ENCODE measurements at places on chromosomes 5 and 9. TPM values are rescaled to one million over a fixed set of nuclear protein-coding genes. Genes with fewer than 3 reads are reported as not detected.

PTGDS gene
- 697 TPM for total RNA-seq

- DNase-seq = no peak
Measured at GRCh38 chr5:89694026-89694550, 715.5 kb downstream of the CETN3 start.

GRCh38 chr5:73828465-73828864, 202.5 kb downstream of the ARHGEF28 start:
- DNase-seq = no peak

- DNase-seq = no peak
Measured at GRCh38 chr5:57626703-57627102, 144.1 kb upstream of the ACTBL2 start.
